ENCODE measurements at places on chromosomes 12 and 14.

DNA sequence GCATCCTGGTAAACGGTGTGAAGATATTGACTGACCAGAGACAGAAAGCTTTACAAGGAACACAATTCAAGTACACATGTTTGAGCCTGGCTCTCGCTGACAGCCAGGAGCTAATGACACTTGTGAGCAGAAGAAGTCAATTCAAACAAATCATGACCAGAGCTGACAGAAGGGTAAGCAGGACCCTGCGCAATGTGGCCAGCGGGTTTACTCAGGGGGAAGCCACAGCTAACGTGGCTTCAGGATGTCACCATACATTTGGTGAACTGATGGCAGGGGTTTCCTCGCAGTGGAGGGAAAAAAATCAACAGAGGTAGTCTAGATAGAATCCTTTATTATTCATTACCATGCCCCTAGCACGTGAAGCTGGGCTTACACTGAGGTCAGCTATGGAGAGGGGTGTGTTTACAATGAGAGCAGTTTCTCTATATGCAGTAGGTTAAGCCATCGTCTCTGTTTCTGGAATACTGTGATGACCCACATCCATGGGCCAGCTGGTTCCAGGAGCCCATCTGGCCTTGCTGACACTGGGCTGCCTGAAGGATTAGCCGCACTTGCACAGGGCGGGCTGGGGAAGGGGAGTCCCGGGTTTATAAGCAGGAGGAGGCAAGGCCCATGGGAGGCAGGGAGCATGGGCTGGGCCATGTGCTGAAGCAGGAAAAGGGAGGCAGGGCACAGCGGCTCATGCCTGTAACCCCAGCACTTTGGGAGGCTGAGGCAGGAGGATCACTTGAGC lies 198.2 kb upstream of the PRMT8 start:
- no peak for DNase-seq

DNA sequence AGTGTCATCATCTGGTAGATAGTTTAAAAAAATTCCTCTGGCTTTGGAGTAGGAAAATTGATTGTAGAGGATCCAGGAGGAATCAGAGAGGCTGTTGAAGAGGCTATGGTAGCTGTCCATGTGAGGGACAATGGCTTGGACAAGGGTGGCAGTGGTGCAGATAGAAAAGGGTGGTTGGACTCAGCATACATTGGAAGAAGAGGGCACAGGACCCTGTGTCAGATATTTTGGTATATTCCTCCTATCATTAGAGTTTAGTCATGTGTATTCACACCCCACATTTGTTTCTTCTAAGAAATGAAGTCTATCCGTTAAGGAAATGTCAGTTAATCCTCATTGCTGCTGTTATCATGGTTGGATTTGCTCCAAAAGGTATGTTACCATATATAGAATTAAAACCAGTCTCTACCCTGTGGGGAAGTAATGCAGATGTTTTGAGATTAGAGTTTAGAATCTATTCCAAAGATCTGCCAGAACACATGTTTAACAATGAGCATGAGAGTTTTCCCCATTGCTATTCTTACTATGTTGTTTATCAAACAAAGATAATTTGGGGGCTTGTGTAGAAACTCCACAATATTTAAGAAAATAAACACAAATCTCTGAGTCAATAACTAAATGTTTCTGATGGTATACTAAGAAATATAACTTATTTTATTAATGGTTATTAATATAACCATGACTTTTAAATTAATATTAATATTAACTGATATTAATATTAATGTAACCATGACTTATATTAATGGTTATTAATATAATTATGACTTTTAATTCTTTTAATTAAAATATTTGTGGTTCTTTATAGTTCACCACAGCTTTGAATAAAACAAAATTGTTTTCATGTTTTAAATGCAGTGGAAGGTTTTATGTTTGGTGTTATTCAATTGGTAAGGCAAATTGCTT lies 80.9 kb downstream of the CRADD start:
- DNase-seq: no peak

DNA sequence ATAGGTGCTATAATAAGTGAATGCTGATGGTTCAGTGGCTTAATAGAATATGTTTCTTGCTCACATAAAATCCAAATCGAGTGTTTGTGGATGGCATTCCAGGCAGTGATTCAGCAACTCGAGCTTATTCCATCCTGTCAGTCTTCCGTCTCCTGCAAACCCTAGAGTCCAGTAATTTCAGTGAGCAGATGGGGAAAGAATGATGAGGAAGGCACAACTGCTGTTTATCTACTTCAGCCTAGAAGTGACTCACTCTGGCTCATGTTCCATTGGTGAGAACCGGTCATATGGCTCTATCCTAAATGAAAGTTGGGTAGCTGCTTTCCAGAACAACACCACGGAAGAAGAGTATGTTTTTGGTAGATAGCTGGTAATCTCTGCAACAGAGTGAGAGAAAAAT lies 421.8 kb upstream of the PDE3A start:
- DNase-seq: no peak

GRCh38 chr12:100827901-100828520 lies 33.4 kb downstream of the ANO4 start:
- DNase-seq: no peak

DNA sequence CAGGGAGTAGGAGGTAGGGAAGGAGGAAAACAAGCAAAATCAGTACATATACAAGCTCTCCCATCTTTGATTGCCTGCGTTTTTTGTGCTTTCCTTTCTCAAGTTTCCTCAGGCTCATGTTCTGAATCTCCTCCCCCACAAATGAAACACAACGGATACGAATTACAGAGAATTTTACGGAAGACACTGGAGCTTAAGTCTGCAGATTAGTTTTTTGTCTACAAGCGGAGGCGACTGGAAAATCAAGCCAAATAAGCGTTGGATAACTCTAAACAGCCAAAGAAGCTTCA lies 612 bp downstream of the WBP11 start:
- no peak for DNase-seq

GRCh38 chr12:15206831-15207389 lies 14.3 kb downstream of the RERG start:
- DNase-seq: no peak

- no peak for DNase-seq
Measured at GRCh38 chr12:52692254-52692653, 11.1 kb downstream of the KRT77 start.

DNA sequence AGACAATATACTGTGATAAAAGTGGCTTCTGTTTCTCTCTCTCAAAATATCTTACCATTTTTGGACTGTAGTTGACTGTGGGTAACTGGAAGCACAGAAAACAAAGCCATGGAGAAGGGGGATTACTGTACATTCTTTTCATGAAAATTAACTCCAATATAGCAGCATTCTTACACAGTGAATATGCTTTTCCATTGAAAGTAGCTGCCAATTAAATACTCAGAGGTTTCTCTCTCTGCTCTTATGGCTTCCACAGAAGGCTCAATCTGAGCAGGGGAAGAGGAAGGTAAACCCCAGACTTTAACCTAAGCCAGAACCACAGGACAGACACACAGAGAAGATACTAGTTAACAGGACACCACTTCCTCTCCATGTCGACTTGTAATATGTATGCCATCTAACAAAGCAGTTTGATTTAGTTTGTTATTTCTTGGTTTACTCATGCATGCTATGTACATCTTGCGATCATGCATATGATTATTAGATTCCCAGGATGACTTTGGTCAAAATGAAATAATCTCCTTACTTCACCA lies 150.2 kb downstream of the SSPN start:
- DNase-seq: no peak

- no peak for DNase-seq
Measured at GRCh38 chr14:88823968-88824313, 510 bp upstream of the TTC8 start.

DNA sequence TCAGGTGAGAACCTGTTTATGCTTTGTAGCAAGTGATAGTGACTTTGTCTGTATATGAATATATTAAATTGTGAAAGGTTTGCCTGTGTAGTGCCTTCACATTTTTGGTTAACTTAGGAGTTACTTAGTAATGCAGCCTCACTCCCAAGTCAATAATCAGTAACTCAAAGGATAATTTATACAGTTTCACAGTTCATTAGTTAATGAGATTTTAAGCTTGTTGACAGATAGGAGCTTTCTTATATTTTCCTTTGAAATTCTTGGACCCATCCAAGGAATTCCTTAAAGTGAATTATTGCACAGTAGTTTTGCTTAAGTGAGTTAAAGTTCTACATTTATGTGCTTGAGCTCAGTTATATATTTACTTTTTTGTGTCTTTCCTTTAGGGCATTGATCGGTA lies 50.7 kb downstream of the UTP20 start:
- no peak for DNase-seq

GRCh38 chr12:120230326-120230973 lies 29.5 kb upstream of the RPLP0 start:
- no peak for DNase-seq

DNA sequence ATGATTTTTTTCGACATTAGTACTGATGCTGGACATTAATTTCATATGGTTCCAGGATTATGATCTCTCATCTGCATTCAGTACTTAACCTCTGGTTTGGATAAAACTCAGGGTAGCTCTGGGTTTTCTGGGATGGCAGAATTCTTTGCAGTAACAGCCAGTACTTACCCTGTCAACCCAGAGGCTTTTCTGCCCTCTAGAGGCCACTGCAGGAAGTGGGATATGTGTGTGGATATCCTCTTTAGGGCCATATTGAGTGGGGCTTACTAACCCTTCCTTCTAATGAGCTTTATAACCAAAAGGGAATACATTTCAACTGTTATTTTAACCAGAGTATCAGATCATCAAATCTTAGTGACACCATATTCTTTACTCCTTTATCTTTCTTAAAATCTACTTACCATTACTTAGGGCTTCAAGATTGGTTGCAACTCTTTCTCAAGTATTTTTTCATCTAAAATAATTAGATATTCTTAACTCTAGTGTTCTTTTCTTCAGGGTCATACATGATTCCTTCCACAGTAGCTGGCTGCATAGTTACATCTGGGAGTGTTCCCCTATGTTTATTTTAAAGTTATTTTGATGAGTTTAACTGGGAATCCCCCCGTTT lies 488.0 kb upstream of the STXBP6 start:
- no peak for DNase-seq

DNA sequence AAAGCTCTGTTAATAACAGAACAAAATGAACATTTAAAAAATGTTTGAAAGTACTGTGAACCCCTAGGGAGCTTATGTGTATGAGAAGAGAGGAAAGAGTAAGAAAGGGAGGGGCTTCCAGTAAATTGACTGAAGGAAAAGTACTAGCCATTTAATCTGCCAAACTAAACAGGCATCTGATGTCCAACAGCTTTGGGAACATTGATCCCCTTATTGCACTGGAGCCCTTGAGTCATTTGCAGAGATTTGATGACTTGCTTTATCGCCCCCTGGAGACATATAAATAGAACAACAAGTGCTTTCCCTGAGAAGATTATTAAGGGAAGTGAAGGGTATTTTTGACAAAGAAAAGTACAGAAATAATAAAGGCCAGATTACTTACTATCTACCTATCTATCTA lies 319.3 kb upstream of the NOVA1 start:
- no peak for DNase-seq

GRCh38 chr12:89476232-89476631 lies 48.4 kb downstream of the GALNT4 start:
- DNase-seq: no peak

- DNase-seq: no peak
Measured at GRCh38 chr12:3520168-3520567, 29.2 kb downstream of the PRMT8 start.

DNA sequence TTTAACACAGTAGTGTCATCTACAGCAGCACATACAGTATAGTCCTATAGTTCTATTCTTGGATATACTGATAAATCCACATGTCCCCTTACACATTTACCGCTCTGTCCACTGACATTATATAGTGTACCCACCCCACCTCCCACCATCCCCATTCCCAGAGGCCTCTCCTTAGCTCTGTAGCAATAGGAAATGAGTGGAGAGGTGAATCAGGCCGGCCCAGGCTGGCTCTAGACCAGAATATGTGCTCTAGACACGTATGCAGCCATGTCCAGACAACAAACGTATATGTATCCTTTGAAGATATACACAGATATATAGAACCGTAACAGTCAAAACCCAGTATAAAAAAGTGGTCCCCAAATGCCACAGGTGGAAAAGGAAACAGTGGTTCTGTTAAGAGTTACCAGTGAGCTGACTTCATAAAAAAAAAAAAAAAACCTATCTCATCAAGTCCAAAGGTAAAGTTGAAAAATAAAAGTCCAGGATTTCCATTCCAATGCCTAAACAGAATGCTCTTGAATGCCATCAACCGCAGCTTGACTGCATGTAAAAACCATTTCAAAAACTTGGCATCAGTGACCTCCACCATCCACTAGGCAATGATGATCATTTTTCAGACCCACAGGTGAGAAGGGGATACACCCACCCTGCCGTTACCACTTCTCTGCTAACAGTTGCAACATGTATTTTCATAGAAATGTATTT lies 16.7 kb downstream of the EGLN3 start:
- DNase-seq: no peak

DNA sequence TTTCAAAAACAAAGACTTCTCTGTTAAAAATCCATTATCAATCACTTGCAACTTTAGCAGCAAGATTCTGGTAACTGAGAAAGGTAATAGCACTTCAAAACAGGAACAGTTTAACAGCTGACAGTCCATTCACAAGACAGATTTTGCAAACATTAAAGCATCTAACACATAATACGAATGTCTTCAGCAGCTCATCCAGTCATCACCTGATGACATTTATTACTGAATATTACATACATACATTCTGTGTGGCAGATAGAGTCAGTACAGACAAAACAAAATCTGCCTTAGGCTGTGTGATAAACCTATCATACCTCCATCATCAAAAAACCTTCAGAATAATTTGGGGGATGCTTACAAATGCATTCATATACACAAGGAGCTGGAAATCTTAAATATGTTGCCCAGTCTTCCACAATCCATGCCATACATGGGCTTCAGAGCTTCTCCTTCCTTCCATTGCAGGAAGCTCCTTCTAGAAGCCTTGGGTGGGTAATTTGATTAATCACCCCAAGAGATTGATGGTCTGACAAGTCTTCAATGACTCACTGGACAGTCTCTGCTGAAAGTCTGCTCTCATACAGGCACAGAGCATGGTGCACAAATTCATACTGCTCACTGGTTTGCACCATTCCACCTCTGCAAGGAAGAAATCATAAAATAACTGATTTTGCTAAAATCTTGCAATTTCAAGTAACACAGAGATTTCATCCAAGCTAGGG lies 1.6 kb upstream of the PTPRB start:
- no peak for DNase-seq

DNA sequence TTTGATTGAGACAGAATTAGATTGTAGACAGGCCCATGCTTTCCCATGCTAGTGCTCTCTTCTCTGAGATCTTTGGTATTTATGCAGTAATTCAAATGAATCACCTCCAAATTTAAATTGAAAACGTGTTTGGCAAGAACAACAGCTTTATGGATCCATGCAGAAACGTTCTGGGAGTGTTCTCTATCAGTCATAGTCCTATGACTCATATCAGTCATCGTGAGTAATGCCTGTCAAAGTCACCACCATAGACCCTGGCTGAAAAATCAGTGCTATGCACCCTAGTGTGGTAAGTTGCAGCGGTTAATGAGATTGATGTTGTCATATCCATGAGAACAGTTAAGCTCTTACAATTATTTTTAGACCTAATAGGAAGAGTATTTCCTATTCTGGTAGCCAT lies 90.1 kb upstream of the FOXG1 start:
- DNase-seq: no peak

Data from stimulated activated CD4-positive, alpha-beta T cell treated with anti-CD3 and anti-CD28 coated beads, TNF-alpha, amount 100 ng/mL, for 24 hours (primary cell).